ENCODE measurements at places on chromosomes 7 and 10.

GRCh38 chr7:108528183-108528712 lies 2.3 kb upstream of the PNPLA8 start:
- no peak for DNase-seq

GRCh38 chr10:53256623-53257022 lies 484.0 kb upstream of the MBL2 start:
- DNase-seq = no peak

DNA sequence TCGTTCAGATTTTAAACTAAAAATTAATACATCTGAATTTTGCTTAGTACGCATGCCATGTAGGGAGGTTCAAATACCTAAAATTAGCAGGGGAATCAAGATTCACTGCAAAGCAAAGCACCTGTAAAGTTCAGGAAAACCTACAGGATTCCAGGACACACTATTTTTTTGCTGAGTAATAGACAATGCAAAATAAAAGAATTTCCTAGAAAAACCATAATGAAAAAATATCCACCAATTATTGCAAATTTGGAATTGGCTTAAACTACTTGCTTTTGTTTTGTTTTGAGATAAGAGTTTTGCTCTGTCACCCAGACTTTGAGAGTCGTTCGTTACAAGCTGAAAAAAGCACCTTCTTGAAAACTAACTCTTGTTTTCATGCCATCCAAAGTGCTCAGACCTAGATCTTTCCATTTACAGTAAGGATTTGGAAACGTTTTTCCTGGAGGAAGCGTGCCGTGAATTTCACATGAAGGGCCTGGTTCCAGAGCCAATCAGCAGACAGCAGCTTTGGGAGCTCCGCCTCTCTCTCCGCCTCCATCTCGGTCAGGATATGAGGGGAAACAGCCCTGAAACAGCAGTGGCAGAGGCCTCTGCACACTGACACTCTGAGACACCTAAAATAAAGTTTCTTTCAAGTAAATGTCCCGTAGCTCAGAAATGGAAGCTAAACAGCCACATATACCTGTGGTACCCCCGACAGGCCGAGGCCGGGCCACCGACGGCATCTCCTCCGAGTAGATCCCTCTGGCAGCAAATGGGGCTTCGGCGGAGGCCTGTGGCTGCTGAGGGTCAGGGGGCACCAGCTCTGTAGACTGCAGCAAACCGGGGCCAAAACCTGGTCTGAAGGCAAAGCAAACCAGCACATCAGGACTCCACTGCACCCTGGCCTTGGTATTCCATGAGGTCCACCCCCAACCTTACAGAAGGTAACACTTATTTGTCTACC lies 45.9 kb upstream of the ATP6V0A4 start:
- DNase-seq = no peak

- DNase-seq = peak; percentile 46
These were observed 1.6 kb downstream of the GLUD1 start for GRCh38 chr10:87092861-87093631.

DNA sequence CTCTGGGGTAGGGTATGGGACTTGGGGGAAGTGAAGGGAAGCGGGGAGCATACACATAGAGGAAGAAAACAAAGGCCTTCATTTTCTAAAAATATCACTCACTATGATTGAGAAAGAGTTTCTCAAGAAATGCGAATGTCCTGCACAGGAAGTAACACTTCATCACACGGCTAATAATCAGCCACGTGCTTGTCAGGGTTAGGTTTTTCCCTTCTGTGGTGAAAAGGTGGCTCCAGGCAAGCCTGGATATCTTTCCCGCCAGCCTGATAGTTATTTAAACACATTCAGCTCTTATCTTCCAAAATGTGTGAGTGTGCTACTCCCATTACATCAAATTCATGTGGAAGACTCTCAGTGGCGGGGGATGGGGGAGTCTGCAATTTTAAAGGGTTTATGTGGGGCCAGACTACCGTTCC lies 166.4 kb upstream of the ADO start:
- peak; percentile 62 for DNase-seq

GRCh38 chr7:151342811-151343210 lies 1.2 kb downstream of the NUB1 start:
- no peak for DNase-seq

DNA sequence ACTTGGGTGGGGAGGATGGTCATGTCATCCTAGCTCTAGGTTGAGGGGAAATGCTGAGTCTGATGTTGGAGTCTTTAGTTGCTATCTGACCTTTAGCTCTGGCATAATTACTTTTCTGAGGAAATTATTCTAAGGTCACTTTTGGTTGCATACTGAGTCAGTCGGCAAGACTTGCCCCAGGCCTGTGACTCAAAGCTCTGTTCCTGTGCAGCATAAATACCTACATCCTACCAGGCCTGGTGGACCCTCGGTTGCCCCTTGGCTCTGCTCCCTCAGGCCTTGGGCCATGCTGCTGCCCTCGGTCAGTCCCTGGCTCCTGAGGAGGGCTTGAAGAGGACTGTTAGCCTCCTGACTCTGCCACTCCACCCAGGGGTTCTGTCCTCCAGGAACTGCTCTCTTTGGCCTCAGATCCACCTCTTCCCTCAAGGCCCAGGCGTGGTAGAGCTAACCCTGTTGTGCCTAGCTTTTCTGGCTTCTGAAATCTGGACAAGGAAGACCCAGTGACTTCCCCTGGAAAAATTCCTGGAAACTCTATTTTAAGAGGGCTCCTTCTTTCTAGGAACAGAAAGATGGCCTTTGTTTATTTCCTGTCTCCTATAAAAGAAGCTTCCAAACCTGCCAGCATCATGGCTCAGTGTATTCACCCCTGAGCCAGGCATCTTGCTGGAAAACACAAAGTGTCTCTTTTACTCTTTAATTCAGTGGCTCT lies 71.2 kb downstream of the TMEM178B start:
- DNase-seq = no peak

Measured in cardiac fibroblast (primary cell).